ENCODE measurements at places on chromosomes 5 and 9.

DNA sequence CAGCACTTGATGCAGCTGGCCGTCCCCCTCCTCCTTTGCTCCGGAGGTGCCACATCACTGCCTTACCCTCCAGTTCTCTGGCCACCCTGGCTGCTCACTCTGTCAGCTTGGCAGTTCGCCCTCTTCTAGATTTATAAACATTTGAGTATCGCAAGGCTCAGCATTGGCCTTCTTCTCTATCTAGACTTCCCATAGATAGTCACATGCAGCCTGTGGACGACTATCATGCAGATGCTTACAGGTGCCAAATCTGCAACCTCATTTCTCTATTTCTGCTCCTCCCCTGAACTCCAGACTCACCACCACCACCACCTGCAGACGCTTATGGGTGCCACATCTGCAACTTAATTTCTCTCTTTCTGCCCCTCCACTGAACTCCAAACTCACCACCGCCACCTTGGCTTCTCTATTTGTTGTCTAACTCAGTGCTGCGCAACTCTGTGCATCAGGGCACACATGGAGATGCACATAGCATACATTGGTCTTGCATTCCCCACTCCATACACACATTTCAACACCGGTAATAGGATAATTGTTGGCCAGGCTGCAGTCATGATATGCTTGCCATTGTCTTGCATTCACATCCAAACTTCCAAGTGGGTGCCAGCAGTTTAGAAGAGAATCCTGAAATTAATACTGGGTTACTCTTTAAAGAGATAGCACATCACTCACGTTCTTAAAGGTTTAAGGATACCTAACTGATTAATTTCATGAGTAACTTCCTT lies 1.9 kb upstream of the DAP start:
- DNase-seq, result no peak

DNA sequence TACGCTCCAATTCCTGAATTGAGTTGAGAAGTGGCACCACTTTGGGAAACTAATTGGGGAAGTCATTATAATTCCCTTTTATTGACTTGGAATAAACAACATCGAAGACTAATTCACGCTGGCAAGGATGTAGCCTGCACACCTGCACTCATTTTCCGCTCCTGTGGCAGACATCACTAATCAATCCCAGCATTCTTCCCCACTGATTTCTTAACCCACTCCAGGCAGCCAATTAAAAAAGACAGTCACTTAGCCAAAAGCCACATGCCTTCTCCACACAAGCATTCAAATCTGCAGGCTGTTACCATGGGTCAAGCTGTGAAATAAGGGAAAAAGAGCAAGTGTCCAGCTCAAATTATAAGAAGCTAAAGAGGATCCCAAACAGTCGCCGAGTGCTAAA lies 68.2 kb upstream of the HRH2 start:
- DNase-seq, result no peak

GRCh38 chr9:112971415-112971814 lies 40.6 kb downstream of the ZNF883 start:
- DNase-seq, result no peak

DNA sequence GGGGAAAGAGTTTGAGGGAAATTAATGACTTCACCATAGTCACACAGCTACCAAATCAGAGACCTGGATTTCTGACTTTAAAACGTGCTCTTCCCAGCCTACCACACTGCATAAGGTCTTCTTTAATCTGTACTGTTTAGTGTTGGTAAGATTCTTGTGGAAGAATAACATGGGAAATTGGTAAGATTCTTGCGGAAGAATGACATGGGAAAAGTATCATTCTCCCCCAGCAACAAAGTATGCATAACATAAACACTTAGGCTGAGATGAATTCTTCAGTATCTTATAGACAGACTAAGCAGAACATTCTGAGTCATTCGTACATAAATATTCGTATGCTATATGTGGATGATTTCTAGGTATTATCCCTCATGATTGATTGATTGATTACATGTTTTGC lies 170.4 kb downstream of the FOCAD start:
- DNase-seq, result no peak

DNA sequence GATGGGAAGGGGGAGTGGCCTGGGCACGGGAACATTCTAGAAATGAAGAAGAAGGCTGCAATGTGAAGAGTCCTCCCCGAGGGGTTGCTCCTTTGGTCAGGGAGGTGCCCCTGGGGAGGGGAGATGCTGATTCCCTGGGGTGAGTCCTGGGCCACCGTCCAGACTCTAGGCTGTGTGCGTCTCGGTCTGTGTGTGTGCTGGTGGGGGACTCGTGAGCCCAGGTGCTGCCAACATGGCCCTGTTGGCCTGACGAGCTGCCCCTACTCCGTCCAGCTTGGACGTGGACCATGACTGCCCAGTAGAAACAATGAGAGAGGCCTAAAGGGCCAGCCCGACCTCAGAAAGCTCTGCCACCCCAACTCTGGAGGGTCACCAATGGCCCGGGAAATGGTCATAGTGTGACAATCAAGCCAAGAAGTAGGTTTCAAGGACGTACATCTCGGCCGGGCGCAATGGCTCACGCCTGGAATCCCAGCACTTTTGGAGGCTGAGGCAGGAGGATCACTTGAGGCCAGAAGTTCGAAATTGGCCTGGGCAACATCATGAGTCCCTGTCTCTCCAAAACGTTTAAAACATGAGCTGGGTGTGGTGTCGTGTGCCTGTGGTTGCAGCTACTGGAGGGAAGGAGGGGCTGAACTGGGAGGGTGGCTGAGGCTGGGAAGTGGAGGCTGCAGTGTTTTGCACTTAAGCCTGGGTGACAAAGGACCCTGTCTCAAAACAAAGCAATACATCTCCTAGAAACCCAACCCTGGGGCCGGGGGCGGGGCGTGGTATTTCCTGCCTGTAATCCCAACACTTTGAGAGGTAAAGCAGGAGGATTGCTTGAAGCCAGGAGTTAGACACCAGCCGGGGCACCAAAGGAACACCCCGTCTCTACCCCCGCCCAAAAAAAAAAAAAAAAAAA lies 17.0 kb downstream of the LHX3 start:
- no peak for DNase-seq

GRCh38 chr5:57511321-57511720 lies 28.7 kb upstream of the ACTBL2 start:
- DNase-seq, result no peak

- DNase-seq, result no peak
These were observed 57.7 kb downstream of the DCP2 start for GRCh38 chr5:113034182-113034773.

GRCh38 chr5:127967323-127967982 lies 116.1 kb upstream of the SLC12A2 start:
- DNase-seq, result no peak

DNA sequence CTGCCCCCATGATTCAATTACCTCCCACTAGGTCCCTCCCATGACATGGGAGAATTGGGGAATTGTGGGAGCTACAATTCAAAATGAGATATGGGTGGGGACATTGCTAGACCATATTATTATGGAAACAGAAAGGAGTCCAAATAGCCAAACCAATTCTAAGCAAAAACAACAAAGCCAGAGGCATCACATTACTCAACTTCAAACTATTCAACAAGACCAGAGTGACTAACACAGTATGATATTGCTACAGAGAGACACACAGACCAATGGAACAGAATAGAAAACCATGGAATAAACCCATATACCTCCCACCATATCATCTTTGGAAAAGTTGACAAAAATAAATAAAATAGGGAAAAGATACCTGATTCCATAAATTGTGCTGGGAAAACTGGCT lies 710.5 kb upstream of the CDH9 start:
- no peak for DNase-seq

DNA sequence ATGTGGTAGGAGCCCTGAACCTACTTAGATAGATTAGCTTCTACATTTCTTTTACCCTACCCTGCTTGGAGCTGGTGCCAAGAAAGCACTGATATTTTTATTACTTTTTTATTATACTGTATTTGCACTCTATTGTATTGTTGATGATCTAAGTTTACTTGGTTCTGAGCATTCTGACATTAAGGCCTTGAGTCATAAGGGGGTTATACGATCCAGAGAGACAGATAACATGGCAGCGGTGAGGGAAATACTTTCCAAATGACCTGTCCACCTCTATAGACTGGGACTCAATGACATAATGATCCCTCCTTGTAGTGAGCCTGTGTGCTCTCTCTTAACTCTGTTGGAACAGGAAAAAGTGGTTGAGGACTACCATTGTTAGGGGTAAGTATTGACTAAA lies 176.3 kb downstream of the MAN2A1 start:
- no peak for DNase-seq

- DNase-seq, result no peak
These were observed 142.9 kb downstream of the AOPEP start for GRCh38 chr9:94869415-94869843.

DNA sequence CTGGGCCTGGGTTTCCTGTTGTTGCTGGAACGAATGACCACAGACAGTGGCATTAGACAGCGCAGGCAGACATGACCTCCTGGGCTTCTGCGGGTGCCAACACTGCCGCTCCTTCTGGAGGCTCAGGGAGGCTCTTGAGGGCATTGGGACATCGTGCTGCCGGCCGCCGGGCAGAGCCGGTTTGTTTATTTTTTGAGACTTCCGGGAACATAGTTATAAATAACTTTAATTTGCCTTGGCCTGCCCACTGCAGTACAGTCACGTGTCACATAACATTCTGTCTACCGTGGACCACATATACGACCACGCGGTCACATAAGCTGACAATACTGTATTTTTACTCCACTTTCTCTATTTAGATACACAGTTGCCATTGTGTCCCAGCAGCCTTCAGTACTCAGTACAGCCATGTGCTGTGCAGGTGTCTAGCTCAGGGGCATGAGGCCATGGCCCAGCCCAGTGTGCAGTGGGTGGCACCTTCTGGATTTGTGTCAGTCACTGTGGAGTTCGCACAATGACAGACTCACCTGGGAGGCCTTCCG lies 8.2 kb upstream of the TOR4A start:
- DNase-seq, result no peak
